Left colon (tissue), 2 donors: ENCODE measurements at places on chromosomes 7 and 10.

- no peak for DNase-seq
Measured at GRCh38 chr7:28708033-28708951, 249.8 kb downstream of the TRIL start.

DNA sequence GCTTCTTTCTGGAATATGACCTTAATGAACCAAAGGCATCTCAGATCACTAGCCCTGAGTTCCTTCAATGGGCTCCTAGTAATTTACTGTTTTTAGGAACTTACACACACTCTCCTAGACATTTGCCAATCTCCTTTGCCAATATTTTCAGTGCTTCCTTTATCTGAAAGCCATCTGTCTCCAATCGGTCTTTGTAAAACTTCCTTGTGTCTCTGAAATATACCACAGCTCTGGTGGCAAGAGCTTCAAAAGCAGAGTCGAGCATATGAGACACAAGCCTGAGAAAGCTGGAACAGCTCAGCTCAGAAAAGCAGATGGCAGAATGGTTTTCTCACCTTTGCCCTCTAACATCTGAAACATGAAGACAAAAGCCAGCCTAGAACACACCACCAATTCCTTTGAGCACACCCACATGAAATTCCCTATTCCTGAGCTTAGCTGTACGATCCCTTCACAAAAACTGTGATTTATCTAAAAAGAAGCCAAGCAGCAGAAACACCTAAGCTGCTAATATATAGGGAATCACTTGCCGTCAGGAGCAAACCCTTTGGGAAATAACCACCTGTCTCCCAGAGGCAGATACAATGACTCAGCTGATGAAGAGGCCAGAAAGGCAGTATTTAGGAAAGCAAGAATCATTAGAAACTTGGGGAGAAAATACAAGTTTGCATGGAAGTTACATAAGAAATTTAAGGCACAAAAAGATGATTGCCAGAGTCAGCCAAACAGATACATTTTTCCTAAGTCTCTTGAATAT lies 70.2 kb upstream of the ANK3 start:
- no peak for DNase-seq

- DNase-seq = peak; percentile 89
Measured at GRCh38 chr10:46523119-46523961, 33.1 kb downstream of the GPRIN2 start.

GRCh38 chr7:74657692-74658177 lies at the start of gene GTF2I:
GTF2I (plus strand) TSS chr7:74657718; CDS start chr7:74689129, 31,411 bp downstream.
- DNase-seq = no peak

GRCh38 chr10:132457328-132458070 lies 60.5 kb downstream of the PWWP2B start:
- peak; percentile 40 for DNase-seq

DNA sequence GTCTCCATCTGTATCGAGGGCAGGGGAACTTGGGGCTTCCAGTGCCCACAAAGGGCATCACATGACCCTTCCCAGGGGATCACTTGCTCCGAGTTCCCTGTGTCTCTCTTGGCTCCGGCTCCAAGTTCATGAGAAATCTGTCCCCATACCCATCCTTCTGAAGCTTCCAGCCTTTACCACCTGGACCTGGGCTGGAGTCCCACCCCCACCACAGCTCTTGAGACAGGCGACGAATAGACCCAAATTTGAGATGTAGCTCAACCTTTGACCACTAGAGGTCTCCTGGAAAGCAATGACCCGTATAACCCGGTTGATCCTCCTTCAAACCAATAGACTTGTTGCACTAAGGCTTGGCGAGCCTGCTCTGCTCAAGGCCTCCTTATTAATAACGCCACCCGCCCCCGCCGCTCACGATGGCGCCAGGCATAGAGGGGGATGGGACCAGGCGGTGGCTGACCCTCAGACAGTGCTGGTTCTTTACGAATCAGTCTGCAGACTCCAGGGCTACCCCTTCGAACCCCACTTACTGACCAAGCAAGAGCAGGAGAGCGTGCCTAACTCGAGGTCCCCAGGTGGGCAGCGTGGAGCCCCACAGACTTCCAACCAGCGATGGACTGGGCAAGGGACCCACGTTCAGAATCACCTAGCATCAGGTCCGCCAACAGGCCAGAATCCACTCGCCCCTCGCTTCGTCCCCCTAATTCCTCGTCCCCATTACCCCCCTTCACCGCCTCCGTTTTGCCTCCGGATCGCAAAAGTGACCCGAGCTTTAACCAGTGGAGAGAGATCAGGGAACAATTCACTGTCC lies 4.4 kb upstream of the ARID5B start:
- DNase-seq = peak; percentile 47
